ENCODE measurements at places on chromosomes 5 and 9. TPM values are rescaled to one million over a fixed set of nuclear protein-coding genes. Genes with fewer than 3 reads are reported as not detected.
A peak's percentile ranks its signal among the peaks of the same experiment; 100 is the strongest.

DNA sequence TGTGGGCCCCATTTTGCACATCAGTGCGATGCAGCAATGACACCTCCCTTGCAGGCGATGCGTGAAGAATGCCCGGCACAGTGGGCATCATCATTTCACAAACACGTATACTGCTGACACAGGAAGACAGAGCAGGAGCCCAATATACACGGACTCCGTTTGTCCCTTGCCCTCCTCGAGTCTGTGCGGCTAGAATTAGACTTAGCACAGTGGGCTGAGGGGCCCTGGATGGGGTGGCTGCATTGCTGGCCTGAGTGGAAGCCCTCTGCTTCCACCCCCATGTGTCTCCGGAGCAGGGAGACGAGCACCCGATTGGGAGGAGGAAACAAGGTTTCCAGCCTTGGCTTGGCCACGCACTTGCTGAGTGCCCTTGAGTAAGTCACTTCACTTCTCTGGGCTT is 40.8 kb downstream of the GSN start:
- DNase-seq: no peak
- no peaks in the 10 kb centered on the region for H3K27me3 ChIP-seq

- no peak overlapping the region for H3K4me3 ChIP-seq
- no peaks in the 10 kb centered on the region for H3K27me3 ChIP-seq
- DNase-seq: peak; percentile 40
- H3K27ac ChIP-seq: no peak overlapping the region
- no peaks in the 10 kb centered on the region for H3K36me3 ChIP-seq
Measured at GRCh38 chr5:122053181-122054109, 24.6 kb downstream of the LOX start.

GRCh38 chr9:137348769-137349470 is 46.8 kb upstream of the NRARP start:
- H3K4me1 ChIP-seq: no peaks in the 10 kb centered on the region
- H3K27ac ChIP-seq: no peak overlapping the region
- no peak overlapping the region for H3K4me3 ChIP-seq
- peaks cover 2% of the 10 kb centered on the region for H3K36me3 ChIP-seq

DNA sequence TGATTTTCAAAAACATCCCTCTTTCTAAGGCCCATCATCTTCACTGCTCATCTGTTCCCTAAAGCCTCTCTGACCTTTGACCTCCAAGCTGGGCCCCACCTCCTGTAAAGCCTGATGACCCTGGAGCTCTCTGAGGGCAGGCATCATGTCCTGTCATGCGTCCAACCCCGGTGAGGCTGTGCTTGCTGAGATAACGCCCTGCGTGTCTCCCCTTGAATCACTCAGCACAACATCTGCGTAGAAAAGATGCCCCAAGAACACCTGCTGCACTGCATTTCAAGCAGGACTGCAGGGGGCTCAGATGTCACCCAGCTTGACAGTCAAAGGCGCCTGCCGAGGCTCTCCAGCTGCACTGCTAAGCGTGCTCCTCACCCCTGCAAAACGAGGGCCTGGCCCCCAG is 78.0 kb downstream of the OTULIN start:
- H3K4me3 ChIP-seq: no peak overlapping the region
- no peaks in the 10 kb centered on the region for H3K27me3 ChIP-seq
- no peak overlapping the region for H3K27ac ChIP-seq
- peaks cover 5% of the 10 kb centered on the region for H3K4me1 ChIP-seq
- no peaks in the 10 kb centered on the region for H3K36me3 ChIP-seq

GRCh38 chr5:143402553-143403333 is 743 bp downstream of the NR3C1 start:
- H3K4me3 ChIP-seq: peak overlapping the region; percentile 97
- peaks cover 7% of the 10 kb centered on the region for H3K4me1 ChIP-seq
- DNase-seq: peak; percentile 34

The SPAAR gene
- total RNA-seq: 0.18 TPM

GRCh38 chr5:59198365-59198764 is 615.5 kb downstream of the RAB3C start:
- H3K4me1 ChIP-seq: no peaks in the 10 kb centered on the region
- DNase-seq: no peak
- peaks cover 6% of the 10 kb centered on the region for H3K27me3 ChIP-seq
- H3K27ac ChIP-seq: no peak overlapping the region
- H3K4me3 ChIP-seq: no peak overlapping the region
- no peaks in the 10 kb centered on the region for H3K36me3 ChIP-seq

The PNPLA7 gene
- under 0.01 TPM for total RNA-seq

The TAF1L gene
- total RNA-seq: not detected

DNA sequence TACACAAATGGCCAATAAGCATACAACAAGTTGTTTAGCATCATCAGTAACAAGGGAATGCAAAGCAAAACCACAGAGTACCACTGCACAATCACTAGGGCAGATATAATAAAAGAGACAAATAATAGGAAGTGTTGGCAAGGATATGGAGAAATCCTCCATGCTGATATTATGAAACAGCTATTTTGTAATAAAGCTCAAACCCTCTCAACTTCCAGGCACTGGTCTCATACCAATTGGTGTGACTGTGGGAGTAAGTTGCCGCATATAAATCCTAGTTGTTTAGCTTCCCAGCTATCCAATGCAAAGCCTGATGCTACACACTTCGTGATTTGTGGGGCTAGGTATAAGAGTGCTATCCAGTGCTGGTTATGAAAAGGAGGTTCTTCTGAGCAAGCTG is 88.6 kb downstream of the SMIM23 start:
- H3K27ac ChIP-seq: no peak overlapping the region
- H3K4me3 ChIP-seq: no peak overlapping the region
- H3K4me1 ChIP-seq: peaks cover 17% of the 10 kb centered on the region
- peaks cover 32% of the 10 kb centered on the region for H3K36me3 ChIP-seq

GRCh38 chr5:128844354-128844923 is 120.8 kb upstream of the SLC27A6 start:
- no peaks in the 10 kb centered on the region for H3K4me1 ChIP-seq
- no peaks in the 10 kb centered on the region for H3K36me3 ChIP-seq
- no peak overlapping the region for H3K27ac ChIP-seq
- H3K27me3 ChIP-seq: no peaks in the 10 kb centered on the region
- DNase-seq: peak; percentile 28

The TMEM252 gene
- total RNA-seq: not detected

The CDC25C gene
- 7.5 TPM for total RNA-seq

DNA sequence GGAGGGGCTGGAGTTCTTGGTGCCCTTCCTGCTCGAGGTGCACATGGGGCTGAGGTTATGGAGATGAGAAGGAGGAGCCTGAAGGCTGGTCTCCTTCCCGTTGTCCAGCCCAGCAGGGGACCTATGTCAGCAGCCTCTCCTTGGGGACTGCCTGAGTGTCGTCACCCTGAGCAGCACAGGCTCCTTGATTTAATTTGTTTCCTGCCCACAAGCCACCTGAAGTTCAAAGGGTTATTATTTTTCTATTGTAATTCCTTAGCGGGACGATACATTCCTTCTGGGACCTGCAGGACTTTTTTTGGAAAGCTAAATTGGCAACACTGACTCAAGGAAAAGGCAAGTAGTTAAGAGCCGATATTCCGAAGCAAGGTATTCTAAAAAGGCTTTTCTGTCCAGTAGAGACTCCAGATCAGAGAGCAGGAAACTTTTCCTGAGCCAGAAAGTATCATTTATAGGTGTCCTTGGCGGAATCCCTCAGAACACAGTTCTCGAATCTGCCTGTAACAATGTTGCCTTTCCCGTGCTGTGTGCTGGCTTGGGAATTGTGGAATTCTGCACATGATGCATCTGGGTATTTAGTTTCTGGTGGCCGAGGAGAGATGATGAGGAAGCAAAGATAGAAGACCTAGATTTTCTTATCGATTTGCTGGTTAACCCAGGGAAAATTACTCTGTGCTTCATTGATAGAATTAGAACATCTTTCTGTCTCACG is 55.4 kb downstream of the ARHGAP26 start:
- no peaks in the 10 kb centered on the region for H3K27me3 ChIP-seq
- H3K36me3 ChIP-seq: no peaks in the 10 kb centered on the region
- no peak for DNase-seq
- H3K4me3 ChIP-seq: no peak overlapping the region
- H3K4me1 ChIP-seq: peaks cover 30% of the 10 kb centered on the region

The INSL6 gene
- not detected for total RNA-seq

Measured in IMR-90 (cell line).